Spleen (tissue), 13 donors: ENCODE measurements at places on chromosomes 5 and 9. TPM values are rescaled to one million over a fixed set of nuclear protein-coding genes. Genes with fewer than 3 reads are reported as not detected.

GRCh38 chr5:34411470-34412346 is 244.4 kb upstream of the RAI14 start:
- no peak for DNase-seq

DNA sequence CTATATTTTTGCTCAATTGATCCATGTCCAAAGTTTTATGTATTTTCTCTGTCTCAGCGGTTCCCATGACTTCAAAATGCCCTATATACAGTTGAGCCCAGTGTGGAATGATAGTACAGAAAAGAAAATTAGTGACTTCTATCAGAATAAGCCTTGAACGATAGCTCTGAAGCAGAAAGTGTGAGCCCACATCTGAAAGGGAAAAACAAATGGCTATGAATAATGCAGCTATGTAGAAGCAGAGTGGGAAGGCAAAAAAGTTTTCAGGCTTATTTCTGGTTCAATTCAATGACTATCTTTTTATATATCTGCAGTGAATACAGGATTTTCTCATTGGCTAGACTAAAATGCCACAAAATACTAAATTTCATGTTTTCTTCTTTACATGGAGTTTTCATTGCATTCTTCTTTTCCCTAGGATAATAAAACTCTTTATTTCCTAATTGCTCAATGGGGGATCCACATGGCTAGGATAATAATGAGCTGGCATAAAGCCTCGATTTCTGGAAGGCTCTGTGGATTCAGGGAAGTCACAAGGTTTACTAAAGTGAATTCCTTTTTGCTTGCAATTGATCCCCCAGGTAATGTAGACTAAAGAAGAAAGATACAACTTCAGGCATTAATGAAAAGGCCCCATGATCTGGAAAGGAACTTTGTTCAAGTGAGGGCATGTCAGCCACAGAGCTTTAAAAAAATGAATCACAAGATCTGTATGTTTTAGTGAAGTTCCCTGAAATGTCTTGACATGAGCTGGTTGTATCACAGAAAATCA is 377.0 kb upstream of the RIOK2 start:
- DNase-seq, result no peak

DNA sequence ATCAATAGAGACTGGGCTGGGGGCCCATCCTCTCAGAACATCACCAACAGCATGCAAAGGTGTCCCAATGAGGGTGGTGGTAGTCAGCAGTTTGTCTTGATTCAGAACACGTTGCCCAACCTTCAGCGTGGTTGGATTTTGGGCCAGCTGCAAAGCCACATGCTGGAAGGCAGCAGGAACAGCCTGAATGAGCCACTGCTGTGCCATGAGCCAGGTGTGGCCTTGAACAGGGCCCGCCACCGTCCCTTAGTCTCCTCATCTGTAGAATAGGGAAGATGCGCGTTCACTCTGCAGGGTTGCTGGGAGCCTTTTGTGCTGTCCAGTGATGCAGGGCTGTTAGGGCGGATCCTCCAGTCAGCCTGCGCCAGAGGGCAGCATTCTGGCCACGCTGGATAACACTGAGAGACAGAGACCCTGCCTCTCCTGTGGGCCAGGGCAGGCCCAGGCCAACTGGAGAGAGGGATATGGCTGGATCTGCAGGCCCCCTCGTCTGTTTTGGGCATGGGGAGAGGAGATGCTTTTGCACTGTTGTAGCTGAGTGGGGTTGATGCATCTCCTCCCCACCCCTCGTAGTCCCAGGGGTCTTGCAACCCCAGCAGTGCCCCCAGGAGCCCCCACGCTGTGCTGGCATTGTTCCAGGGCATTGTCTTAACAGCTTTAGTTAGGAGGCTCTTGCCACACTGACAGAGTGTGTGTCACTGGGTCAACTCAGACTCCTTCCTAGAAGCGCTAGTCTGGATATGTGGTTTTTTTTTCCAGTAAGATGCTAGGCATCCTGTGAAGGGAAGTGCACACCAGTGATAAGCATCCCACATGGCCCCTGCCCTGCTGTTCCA is 42.1 kb downstream of the SLC46A2 start:
- DNase-seq, result no peak

- DNase-seq, result no peak
Measured at GRCh38 chr5:176695073-176695472, 47.8 kb downstream of the TSPAN17 start.

DNA sequence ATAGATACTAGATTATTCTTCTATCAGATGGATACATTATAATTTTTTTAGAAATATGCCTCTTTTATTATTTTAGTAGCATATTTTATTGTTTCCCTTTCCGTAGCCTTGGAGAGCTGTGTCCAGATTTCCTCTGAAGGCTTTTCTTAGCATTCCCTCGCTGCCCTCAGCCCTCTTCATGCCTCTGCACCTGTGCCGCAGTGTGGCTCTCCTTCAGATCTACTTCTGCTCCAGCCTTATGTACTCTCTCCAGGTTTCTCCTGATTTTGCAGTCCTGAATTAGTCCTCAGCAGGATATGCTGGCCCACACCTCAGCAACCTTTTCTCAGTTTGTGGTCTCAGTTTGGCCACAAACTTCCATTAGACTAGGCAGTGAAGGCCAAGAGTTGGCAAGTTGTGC is 1052.0 kb downstream of the TAF11L14 start:
- DNase-seq, result no peak

- no peak for DNase-seq
Measured at GRCh38 chr9:33447799-33448553, 583 bp upstream of the AQP3 start.

- DNase-seq, result no peak
Measured at GRCh38 chr5:89071941-89072331, 189.0 kb upstream of the MEF2C start.

DNA sequence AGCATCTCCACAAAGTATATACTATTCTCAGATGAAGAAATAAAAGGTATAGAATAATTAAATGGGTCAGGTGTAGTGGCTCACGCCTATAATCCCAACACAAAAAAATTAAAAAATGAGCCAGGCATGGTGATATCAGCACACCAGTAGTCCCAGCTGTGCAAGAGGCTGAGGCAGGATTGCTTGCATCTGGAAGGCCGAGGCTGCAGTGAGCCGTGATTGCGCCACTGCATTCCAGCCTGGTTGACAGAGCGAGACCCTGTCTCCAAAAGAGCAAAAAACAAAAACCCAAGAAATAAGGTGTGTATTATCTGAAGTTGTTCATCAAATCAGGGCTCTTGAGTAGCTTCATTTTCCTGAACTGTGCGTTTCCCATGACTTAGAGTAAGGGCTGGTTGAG is 83.2 kb upstream of the MYO10 start:
- DNase-seq, result no peak

- DNase-seq, result no peak
Measured at GRCh38 chr9:81118416-81118815, 570.9 kb downstream of the TLE1 start.

- DNase-seq, result no peak
Measured at GRCh38 chr5:38316544-38317224, 58.3 kb downstream of the EGFLAM start.

DNA sequence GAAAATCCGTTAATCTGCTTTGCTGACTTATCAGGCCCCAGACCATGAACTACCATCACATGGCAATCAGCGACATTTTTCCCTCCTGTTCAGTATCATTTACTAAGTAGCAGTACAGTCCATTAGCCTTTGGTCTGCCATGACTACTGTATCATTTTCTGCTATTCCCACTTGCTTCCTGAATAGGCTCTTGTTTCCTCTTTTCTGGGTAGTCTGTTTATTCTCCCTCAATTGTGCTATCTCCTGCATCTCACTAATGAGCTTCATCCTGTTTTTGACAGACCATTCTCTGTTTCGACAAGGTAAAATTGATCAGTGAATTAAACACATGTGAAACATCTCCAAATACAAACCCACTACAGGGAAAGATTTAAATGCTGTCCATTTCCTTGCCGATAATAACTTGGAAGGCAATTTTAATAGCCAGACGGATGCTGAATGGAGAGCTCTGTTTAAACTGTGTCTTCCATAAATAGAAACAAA is 263.5 kb upstream of the ANKRD55 start:
- DNase-seq, result no peak

GRCh38 chr9:95504053-95504963 is 12.5 kb downstream of the PTCH1 start:
- no peak for DNase-seq

- no peak for DNase-seq
Measured at GRCh38 chr9:78539188-78539587, 242.3 kb downstream of the PSAT1 start.

- DNase-seq, result no peak
Measured at GRCh38 chr9:80839821-80840675, 849.3 kb downstream of the TLE1 start.

- DNase-seq, result no peak
Measured at GRCh38 chr5:124044613-124045012, 532.6 kb downstream of the CSNK1G3 start.

DNA sequence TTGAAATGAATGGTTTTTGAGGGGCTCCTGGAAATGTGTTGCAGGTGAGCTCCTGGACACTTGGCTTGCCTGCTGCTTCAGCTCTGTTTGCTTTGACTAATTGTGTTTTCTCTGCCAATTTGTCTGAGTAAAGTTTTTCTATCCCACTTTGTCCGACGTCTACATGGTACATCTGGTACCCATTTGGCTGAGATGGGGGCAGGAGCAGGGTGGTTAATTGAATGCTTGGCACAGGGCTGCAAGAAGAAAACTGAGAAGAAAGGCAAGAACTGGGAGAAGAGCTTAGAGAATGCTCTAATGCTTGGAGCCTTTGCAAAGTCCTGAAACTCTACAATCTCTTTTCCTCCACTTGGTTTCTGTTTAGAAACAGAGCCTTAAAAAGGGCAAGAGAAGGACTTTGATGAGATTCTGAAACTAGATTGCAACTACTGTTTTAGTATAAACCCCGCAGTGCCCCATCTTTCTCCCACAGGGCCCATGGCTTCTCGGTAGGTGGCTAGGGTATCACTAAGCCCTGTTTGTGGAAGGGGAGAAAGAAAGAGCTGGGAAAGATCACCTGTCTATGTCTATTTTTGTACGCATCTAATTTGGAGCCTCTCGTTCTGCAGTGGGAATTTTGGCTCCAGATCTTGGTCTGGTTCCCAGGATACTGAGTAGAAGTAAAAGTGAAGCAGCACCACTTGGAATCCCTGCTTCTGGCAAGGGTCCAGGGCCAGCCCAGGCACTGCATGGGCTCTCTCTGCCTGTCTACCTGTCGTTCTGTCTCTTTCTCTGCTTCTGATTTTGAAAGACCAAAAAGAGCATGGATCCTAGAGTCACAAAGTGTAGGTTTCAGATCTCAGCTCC is 214.4 kb downstream of the SEMA6A start:
- no peak for DNase-seq

- peak; percentile 92 for DNase-seq
Measured at GRCh38 chr5:176573564-176574296, 24.6 kb downstream of the CDHR2 start.

Gene LCN1
- polyA plus RNA-seq, result not detected

Gene PCDHAC1
- 0.23 TPM for polyA plus RNA-seq

Gene PCDHGC5
- 0.02 TPM for polyA plus RNA-seq

Gene MELK
- 0.74 TPM for polyA plus RNA-seq

Gene ARSK
- polyA plus RNA-seq, result 2.2 TPM

Gene ZBED3
- 2.5 TPM for polyA plus RNA-seq

Gene ST8SIA4
- 6.5 TPM for polyA plus RNA-seq

Gene ICE1
- polyA plus RNA-seq, result 4.9 TPM

Gene PCDHB14
- 0.27 TPM for polyA plus RNA-seq

Gene FAM78A
- polyA plus RNA-seq, result 26.1 TPM

Gene PKN3
- polyA plus RNA-seq, result 15.1 TPM
